ENCODE measurements at places on chromosomes 16 and 17.

GRCh38 chr17:4198995-4199394 is 56.0 kb downstream of the CYB5D2 start:
- no peak overlapping the region for H3K4me3 ChIP-seq
- H3K36me3 ChIP-seq: peaks cover 27% of the 10 kb centered on the region
- peaks cover 5% of the 10 kb centered on the region for H3K4me1 ChIP-seq

- H3K36me3 ChIP-seq: peaks cover 22% of the 10 kb centered on the region
- H3K4me1 ChIP-seq: peaks cover 18% of the 10 kb centered on the region
- H3K27ac ChIP-seq: no peak overlapping the region
- no peak for DNase-seq
- no peaks in the 10 kb centered on the region for H3K27me3 ChIP-seq
- H3K4me3 ChIP-seq: no peak overlapping the region
Measured at GRCh38 chr17:63649813-63650212, 27.6 kb downstream of the MAP3K3 start.

DNA sequence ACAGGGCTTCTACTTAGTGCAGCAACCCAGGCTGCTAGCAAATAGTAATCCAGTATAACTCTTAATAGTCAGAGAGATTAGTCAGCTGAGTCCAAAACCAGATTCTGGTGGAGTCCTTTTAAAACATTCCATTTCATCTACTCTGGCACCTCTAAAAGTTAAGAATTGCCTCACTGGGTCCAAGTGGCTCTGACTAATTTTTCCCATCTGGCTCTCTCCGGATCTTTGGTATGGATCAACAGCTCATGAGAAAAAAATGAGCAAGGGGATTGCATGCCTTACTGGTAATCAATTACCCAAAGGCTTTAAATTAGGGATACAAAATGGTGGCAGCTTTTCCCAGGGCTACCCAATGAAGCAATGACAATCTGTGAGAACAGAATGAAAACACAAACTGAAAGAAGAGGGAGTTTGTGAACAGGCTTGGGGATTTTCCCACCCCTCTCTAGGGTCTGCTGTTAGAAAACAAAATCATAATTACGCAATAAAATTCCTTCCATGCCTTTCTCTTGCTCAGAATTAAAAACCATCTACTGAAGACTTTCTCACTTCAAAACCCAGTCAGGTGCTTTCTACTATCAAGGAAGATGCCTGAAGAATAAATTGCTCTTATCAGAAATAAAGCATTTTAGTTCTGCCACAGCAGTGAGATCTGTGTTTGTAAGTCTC is 84.6 kb upstream of the PMFBP1 start:
- no peaks in the 10 kb centered on the region for H3K27me3 ChIP-seq
- no peaks in the 10 kb centered on the region for H3K36me3 ChIP-seq
- no peak for DNase-seq
- H3K4me1 ChIP-seq: no peaks in the 10 kb centered on the region

DNA sequence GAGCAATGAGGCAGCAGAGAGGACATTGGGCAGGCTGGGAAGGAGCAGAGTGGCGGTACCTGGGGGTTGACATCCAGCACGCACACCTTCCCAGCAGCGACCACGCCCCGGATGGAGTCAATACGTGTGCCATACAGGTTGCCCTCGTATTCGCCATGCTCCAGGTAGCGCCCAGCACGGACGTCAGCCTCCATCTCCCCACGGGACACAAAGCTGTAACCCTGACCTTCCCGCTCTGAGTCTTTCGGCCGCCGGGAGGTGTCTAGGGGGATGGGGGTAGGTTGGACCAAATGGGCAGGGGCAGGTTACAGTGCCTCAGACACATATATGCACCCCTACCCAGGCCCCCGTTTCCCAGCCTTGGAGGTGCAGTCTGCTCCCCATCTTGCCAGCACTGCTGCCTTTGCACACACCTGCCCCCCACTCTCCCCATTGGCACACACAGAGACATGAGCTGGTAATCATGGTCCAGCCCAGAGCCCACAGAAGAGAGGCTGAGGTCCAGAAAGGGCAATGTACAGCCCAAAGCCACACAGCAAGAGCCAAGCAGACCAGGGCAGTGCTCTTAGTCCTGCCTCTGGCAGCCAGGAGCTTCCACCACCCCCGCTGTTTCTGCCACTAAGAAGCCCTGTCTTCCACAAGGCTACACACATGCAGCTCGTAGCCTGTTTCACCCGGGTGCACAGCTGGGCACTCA is 27.5 kb downstream of the MPP2 start:
- no peaks in the 10 kb centered on the region for H3K36me3 ChIP-seq
- H3K27ac ChIP-seq: no peak overlapping the region
- H3K27me3 ChIP-seq: no peaks in the 10 kb centered on the region
- no peaks in the 10 kb centered on the region for H3K4me1 ChIP-seq
- DNase-seq: no peak
- H3K4me3 ChIP-seq: no peak overlapping the region

DNA sequence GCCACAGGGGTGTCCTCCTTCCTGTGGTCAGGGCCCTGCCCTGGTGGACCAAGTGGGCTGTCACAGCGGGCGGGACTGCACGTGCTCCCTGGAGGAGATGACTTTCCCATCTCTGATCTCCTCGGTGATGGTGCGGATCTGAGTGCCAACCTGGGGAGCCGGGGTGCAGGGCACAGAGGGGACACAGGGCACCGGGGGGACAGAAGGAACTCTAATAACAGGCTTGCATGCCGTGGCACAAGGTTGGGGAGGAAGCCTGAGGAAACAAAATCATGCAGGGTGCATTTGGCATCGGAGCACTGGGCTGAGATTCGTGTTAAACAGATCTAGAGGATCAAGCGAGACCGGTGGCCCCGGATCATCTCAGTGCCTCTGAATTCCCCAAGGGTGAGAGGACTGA is 3.4 kb downstream of the KRT36 start:
- H3K4me3 ChIP-seq: no peak overlapping the region
- H3K4me1 ChIP-seq: peaks cover 9% of the 10 kb centered on the region
- no peak overlapping the region for H3K27ac ChIP-seq
- H3K36me3 ChIP-seq: no peaks in the 10 kb centered on the region
- H3K27me3 ChIP-seq: no peaks in the 10 kb centered on the region
